ENCODE measurements at places on chromosomes 16 and 17. TPM values are rescaled to one million over a fixed set of nuclear protein-coding genes. Genes with fewer than 3 reads are reported as not detected.

DNA sequence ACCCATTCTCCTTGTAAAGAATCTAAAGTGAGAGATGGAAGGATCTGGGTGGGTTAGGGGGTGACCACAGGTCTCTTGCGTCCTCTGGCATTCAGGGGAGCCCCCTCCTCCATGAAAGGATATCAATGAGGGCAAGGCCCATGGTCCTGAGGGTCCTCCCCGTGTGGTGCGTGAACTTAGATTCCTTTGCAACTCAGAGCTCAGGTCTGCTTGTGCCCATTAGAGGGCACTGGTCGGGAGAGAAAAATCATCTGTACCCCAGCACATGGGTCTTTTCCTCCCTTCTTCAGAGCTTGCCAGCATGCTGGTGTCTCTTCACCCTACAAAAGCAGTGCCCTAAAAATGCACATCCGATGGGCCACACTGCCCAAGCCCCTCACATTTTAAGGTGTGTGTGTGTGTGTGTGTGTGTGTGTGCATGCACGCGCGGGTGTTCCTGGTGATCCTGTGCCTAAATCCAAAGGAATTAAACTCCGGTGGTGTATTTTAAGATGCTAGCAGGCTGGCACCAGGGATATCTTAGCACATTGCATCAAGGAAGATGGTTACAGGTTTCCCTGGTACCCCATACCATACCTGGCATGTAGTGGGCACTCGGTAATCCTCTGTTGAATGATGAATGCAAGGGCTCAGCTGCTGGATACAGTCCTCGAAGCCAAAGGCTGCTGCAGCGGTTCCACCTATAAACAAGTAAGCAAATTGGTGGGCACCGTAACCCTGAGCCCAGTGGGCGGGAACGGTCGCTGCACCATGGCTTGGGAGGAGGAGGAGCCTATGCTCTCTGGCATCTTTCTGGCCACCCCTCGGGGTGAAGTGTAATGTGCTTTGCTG lies 4.7 kb downstream of the C1QTNF1 start:
- no peaks in the 10 kb centered on the region for H3K36me3 ChIP-seq
- H3K27ac ChIP-seq: no peak overlapping the region
- peaks cover 5% of the 10 kb centered on the region for H3K4me1 ChIP-seq
- DNase-seq: peak; percentile 49
- peaks cover 33% of the 10 kb centered on the region for H3K27me3 ChIP-seq
- no peak overlapping the region for H3K4me3 ChIP-seq

GRCh38 chr17:64278614-64279013 lies 15.6 kb upstream of the TEX2 start:
- no peak overlapping the region for H3K4me3 ChIP-seq
- no peaks in the 10 kb centered on the region for H3K36me3 ChIP-seq

- H3K4me3 ChIP-seq: no peak overlapping the region
- no peak for DNase-seq
- H3K36me3 ChIP-seq: no peaks in the 10 kb centered on the region
- H3K27me3 ChIP-seq: peaks cover 12% of the 10 kb centered on the region
- H3K4me1 ChIP-seq: no peaks in the 10 kb centered on the region
These were observed 946 bp downstream of the OSGIN1 start for GRCh38 chr16:83953796-83954576.

- no peak for DNase-seq
- H3K27me3 ChIP-seq: peaks cover 30% of the 10 kb centered on the region
- H3K4me1 ChIP-seq: peaks cover 14% of the 10 kb centered on the region
- H3K4me3 ChIP-seq: peak overlapping the region; percentile 82
These were observed 1.1 kb downstream of the SPECC1 start for GRCh38 chr17:20010099-20010863.

DNA sequence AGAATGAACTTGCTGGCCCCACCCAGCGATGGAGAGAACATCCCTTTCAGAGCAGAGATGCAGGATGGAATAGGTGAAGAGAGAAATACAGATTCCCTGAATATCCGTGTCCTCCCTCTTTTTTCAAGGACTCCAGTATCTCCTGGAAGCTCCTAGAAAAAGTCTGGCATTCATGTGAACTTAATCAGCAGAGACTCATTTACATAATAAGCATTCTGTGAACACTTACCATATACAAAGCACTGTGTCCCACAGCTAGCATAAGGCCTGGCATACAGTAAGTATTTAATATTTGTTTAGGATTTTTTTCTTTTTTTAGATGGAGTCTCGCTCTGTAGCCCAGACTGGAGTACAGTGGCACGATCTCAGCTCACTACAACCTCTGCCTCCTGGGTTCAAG lies 208.5 kb upstream of the RPL38 start:
- DNase-seq: no peak
- H3K4me3 ChIP-seq: no peak overlapping the region
- no peaks in the 10 kb centered on the region for H3K27me3 ChIP-seq
- H3K4me1 ChIP-seq: no peaks in the 10 kb centered on the region
- no peaks in the 10 kb centered on the region for H3K36me3 ChIP-seq
- H3K27ac ChIP-seq: no peak overlapping the region

DNA sequence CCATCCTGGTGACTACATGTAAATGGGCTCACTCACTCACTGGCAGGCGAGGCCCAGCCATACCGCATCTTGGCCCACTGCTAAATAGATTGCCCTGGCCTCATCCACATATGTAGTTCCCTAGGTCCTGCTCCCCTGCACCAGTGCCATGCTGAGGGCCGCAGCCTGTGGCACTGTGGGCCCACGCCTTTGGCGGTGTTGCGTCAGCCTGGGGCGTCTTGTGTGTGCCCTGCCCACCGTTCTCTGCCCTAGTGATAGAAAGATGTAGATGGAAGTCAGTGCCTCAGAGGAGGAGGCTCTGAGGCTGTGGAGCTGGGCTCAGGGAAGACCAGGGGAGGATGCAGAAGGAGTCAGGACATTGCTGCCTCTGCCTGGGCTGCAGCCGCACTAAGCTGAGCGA lies 18.9 kb downstream of the C17orf75 start:
- H3K4me1 ChIP-seq: peaks cover 22% of the 10 kb centered on the region
- H3K27ac ChIP-seq: peak overlapping the region; percentile 37
- no peaks in the 10 kb centered on the region for H3K27me3 ChIP-seq
- DNase-seq: no peak
- H3K36me3 ChIP-seq: no peaks in the 10 kb centered on the region
- H3K4me3 ChIP-seq: peak overlapping the region; percentile 35

DNA sequence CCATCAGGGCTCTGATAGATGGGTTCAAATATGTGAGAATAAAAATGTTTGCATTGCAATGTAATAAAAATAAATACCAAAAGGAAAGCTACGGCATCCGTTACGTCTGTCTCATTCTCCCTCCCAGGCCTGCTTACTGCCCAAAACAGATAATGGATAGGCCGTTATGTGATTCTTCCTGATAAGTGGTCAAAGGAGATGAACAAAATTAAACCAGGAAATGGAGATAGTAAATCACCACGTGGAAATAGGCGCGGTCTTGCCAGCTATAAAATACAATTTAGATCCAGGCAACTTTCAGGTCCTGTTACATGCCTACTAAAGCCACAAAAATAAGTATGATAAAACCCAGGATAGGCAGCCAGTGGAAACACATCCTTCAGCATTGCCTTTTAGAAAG lies 49.5 kb upstream of the CCL1 start:
- H3K4me1 ChIP-seq: peaks cover 6% of the 10 kb centered on the region
- H3K36me3 ChIP-seq: no peaks in the 10 kb centered on the region
- H3K27me3 ChIP-seq: peaks cover 44% of the 10 kb centered on the region
- no peak for DNase-seq
- H3K27ac ChIP-seq: no peak overlapping the region

DNA sequence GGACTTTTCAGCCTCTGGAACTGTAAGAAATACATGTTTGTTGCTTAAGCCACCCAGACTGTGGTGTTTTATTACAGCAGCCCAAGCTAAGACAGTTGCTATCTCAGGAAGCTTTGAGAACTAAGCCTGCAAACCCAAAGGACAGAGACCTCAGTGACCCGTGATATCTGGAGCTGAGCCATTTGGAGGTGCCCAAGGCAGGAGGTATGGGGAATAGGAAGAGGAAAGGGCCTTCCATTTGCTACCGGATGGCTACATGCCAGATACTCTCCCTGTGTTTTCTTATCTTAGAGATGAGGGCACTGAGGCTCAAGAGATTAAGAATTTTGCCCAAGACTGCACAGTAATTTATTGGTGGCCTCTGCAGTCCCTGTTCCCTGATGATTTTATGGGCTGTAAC lies 622.1 kb upstream of the CDH5 start:
- DNase-seq: no peak
- no peak overlapping the region for H3K4me3 ChIP-seq
- no peak overlapping the region for H3K27ac ChIP-seq
- H3K4me1 ChIP-seq: no peaks in the 10 kb centered on the region
- H3K36me3 ChIP-seq: no peaks in the 10 kb centered on the region

- peaks cover 73% of the 10 kb centered on the region for H3K4me1 ChIP-seq
- DNase-seq: no peak
- H3K27me3 ChIP-seq: no peaks in the 10 kb centered on the region
- H3K36me3 ChIP-seq: peaks cover 24% of the 10 kb centered on the region
- peak overlapping the region; percentile 99 for H3K4me3 ChIP-seq
These were observed 2.1 kb downstream of the TXNDC11 start for GRCh38 chr16:11740567-11740966.

DNA sequence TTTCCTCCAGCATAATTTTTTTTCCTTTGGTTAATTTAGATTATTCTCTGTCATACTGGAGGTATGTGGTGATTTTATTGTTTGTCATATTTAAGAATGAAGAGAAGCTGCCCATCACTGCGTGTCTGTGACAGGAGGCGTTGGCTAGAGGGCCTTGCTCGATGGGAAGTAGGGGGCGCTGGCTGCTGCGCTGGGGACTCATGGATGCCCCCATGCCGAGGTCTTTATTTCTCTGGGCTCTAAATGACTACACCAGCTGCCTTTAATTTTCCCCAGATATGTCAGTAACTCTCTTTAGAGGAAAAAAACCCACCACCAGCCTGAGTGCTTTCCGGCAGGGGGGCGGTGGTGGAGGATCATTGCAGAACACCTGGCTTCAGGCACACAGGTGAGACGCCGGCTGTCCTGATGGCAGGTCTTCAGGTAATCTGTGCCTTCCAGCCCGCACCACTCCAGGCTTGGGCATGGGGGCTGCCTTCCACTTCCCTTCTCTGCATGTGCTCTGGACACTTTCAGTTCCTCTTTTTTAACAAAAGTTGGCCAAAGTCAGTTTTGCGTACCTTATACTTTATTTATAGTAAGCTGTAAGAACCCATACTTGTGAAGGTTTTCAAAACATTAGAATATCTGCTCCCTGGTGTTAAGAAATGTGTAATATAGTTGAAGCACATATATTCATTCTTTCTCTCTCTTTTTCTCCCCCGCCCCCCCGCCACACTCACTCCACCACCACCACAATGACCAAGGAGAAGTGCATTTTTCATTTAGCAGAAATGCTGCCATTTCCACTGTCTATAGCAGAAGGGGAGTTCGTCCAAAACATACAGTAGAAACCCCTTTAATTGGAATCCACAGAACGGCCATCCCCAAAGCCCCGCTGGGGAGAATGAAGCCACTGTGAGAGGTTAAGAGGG lies 192.7 kb downstream of the RPTOR start:
- no peak overlapping the region for H3K27ac ChIP-seq
- H3K27me3 ChIP-seq: no peaks in the 10 kb centered on the region
- peaks cover 18% of the 10 kb centered on the region for H3K4me1 ChIP-seq
- peaks cover 15% of the 10 kb centered on the region for H3K36me3 ChIP-seq
- no peak for DNase-seq

- no peak for DNase-seq
- peaks cover 7% of the 10 kb centered on the region for H3K27me3 ChIP-seq
- H3K27ac ChIP-seq: no peak overlapping the region
These were observed 2.2 kb downstream of the MLYCD start for GRCh38 chr16:83901101-83901500.

- H3K27ac ChIP-seq: no peak overlapping the region
- H3K27me3 ChIP-seq: no peaks in the 10 kb centered on the region
- H3K4me1 ChIP-seq: no peaks in the 10 kb centered on the region
- no peak overlapping the region for H3K4me3 ChIP-seq
These were observed 21.5 kb downstream of the LPCAT2 start for GRCh38 chr16:55530316-55530856.

- peak; percentile 55 for DNase-seq
- H3K27ac ChIP-seq: no peak overlapping the region
- H3K4me3 ChIP-seq: no peak overlapping the region
- H3K27me3 ChIP-seq: no peaks in the 10 kb centered on the region
- no peaks in the 10 kb centered on the region for H3K4me1 ChIP-seq
These were observed 19.8 kb upstream of the FAM83G start for GRCh38 chr17:19024101-19025078.

- no peaks in the 10 kb centered on the region for H3K4me1 ChIP-seq
- H3K27me3 ChIP-seq: peaks cover 20% of the 10 kb centered on the region
- no peaks in the 10 kb centered on the region for H3K36me3 ChIP-seq
These were observed 252.9 kb upstream of the XYLT1 start for GRCh38 chr16:17723531-17724134.

DNA sequence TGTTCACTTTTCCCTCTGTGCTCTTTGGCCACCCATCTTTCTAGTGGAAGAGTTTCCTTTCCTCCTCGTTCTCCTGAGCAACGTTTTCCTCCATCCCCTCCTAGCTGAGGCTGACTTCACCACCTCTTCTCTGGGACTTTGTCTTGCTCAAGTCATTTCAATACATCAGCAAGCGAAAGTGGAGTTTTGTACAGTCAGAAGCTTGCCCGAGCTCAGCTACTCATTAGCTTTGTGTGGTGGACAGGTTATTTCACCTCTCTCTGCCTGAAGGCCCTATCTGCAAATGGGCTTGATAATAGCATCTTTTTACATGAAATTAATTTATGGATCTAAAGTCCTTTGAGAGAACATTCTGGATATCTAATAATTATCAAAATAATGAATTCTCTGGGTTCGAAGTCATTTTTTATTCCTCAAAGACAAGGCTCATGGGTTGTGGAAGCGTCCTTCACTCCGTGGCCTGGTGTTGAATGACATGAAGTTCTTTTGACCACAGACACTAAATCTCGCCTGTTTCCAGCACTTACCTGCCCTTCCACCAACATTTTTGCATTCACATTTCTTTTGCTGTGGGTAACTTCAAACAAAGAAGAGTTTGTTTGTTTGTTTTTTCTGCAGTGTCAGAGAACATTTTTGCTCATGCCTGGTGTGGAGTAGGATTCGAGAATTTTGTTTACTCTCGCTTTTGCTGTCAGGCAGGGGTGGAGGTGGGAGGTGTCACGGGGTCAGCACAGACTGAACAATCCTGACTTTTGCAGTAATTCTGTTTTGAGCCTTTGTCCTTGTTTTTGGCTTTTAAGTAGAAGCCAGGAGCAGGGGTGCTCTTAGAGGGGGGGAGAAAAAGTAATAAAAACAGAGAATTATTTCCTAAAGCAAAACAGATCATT lies 155.0 kb upstream of the CACNG5 start:
- peaks cover 7% of the 10 kb centered on the region for H3K36me3 ChIP-seq
- H3K27ac ChIP-seq: peak overlapping the region; percentile 66
- H3K4me3 ChIP-seq: peak overlapping the region; percentile 46
- H3K27me3 ChIP-seq: no peaks in the 10 kb centered on the region
- DNase-seq: no peak
- peaks cover 35% of the 10 kb centered on the region for H3K4me1 ChIP-seq

Gene DNAI2
- not detected for total RNA-seq

Gene PIK3R5
- 119 TPM for total RNA-seq

Gene PRRT2
- total RNA-seq: 0.98 TPM

Gene USH1G
- total RNA-seq: not detected

Gene CASKIN2
- total RNA-seq: 0.33 TPM

Gene CEP295NL
- total RNA-seq: not detected

Gene NHLRC4
- 0.33 TPM for total RNA-seq

Gene UQCRC2
- total RNA-seq: 261 TPM

Gene KRT12
- not detected for total RNA-seq
